Hematopoietic multipotent progenitor cell treated with erythropoietin and hydrocortisone succinate and interleukin-3 and kit ligand, for 8 days (in vitro differentiated cells): ENCODE measurements at places on chromosomes 6 and 20.

GRCh38 chr6:87763901-87764300, 61.9 kb upstream of the AKIRIN2 start:
- DNase-seq, result no peak

DNA sequence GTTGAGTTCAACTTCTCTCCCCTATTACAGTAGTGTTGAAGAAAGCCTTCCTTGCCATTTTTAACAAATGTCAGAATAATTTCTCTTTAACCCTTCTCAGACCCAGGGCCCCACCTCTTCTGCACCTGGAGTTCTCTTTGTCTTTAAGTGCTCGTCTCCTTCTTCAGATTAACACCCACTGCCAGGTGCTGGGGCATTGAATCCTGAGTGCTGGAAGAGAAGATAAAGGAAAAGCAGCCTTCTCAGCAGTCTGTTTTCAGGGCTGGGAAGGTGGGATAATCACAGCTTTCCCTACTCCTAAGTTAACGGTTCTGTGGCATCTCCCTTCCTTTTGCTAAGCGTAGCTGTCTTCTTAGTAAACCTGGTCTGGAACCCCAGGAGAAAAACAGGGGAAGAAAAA, 114.6 kb upstream of the TAB2 start:
- DNase-seq, result no peak

DNA sequence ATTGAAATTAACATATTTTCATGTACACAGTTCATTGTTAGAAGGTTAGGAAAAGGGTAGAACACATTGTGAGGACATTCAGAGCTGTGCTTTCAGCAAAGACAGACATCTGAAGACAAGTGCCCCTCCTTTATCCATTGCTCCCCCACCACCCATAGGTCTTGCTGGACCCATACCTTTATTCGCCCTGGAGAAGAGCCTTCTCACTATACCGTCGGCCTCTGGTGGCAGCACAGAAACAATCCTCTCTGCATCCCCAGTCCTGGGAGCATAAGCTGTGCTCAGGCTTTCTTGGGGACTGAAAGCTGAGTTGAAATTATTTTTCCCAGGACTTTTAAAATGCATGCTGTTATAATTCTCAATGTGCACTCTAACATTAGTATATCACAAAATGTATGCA, 372.3 kb downstream of the EPHA7 start:
- DNase-seq, result no peak

DNA sequence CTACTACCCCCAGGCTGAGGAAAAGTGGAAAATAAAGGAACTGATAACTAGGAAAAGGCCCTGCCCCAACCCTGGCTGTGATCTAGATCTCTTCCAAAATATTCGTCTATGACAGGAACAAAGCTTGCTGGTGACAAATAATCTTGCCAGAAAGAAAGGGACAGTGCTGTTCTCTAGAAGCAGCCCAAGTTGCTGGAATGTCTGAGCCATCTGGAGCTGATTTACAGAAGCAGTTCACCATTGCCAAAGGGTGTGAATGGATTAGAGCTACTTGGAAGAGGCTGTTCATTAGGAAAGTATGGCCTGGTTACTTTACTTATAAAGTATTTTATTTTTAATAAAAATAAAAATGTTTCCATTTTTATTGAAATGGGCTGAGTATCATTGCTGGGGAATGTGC, 146.3 kb downstream of the EPM2A start:
- DNase-seq, result no peak

DNA sequence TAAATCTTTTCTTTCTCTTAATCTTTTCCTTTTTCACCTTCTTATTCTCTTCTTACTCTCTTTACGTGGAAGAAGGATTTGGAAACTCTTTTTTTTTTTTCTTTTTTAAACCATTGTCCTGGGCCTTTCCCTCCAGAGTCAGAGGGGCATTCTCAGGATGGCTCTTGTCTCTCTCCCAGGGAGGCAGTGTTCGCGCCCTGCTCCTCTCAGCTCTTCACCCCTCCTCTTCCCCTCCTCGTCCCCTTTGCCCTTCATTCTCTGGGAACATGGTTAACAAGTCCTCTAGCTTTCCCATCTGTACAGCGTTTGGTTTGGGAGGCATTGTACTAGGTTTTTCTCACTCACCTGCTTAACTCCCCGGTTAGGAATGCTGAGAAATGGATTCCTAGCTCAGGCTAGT, 52.0 kb upstream of the TFB1M start:
- DNase-seq, result no peak

DNA sequence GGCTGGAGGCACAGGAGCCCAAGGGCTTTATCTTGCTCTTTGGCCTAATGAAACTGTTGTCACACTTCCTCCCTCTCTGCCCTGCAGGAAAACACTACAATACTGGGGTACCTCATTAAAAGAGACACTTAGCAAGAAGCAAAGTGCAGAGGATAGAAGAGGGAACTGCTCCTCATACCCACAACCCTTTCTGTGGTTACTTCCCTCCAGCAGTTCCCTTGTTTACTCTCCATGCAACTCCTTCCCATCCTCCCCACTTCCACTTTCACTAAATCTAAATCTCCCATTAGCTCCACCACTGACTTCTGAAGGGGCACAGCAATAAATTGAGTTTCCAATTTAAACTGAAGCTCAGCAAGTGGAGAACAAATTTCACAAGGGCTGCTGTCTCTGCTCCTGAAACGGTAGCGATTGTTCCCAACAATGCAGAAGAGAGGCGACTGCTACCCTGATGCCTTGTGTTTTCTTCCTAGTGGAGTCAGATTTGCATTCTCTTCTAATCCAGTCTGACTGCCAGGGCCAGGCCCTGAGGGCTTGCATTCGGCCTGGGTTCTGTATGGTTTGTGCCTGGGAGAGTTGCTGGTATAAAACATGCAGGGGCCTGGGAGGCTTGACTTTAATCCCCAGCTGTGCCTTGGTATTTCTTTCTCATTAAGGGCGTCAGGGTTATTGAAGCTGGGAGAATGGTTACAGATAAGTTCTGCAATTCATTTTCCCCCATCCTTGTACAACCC, 454.7 kb downstream of the TFAP2B start:
- DNase-seq, result no peak

- no peak for DNase-seq
Measured at GRCh38 chr20:18822832-18823231, 9.2 kb downstream of the SCP2D1 start.

GRCh38 chr20:21393166-21393565, 4.2 kb downstream of the NKX2-4 start:
- no peak for DNase-seq

DNA sequence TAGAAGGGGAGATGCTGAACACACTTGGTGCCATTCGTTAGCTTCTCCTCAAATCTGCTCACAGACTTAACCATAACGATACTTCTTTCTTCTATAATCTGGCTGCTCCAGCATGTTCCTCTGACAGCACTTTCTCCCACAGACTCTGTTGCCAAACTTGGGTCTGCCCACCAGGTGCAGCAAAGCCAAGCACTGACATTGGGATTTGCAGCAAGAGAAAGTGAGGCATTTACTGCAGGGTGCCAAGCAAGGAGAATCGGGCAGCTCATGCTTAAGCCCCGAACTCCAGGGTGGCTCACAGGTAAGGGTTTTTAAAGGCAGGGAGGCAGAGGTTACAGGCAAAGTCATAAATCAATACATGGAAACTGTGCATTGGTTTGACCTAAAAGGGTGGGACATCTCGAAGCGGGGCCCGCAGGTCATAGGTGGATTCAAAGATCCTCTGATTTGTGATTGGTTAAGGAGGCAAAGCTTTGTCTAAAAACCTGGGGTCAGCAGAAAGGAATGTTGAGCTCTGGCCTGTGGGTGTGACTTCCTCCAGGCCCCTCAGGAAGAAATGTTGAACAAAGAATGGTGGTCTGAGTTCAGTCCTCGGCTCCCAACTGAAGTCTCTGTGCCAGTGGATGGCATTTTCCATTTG, 25.1 kb upstream of the PNPLA1 start:
- no peak for DNase-seq

- no peak for DNase-seq
Measured at GRCh38 chr6:147867433-147868226, 359.1 kb downstream of the SAMD5 start.

GRCh38 chr20:41408986-41409385, 42.4 kb upstream of the EMILIN3 start:
- peak; percentile 28 for DNase-seq

GRCh38 chr6:35521235-35521634, 8.5 kb upstream of the TULP1 start:
- no peak for DNase-seq

DNA sequence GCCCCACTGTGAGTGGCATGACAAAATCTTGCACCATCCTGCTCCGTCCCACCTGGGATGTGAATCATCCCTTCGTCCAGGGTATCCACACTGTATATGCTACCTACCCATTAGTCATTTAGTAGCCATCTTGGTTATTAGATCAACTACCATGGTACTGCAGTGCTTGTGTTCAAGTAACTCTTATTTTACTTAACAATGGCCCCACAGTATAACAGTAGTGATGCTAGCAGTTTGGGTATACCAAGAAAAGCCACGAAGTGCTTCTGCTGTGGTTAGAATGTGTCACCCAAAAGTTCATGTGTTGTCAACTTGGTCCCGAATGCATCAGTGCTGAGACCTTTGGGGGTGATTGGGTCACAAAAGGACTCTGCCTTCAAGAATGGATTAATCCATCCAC, 11.7 kb downstream of the OSER1 start:
- no peak for DNase-seq

DNA sequence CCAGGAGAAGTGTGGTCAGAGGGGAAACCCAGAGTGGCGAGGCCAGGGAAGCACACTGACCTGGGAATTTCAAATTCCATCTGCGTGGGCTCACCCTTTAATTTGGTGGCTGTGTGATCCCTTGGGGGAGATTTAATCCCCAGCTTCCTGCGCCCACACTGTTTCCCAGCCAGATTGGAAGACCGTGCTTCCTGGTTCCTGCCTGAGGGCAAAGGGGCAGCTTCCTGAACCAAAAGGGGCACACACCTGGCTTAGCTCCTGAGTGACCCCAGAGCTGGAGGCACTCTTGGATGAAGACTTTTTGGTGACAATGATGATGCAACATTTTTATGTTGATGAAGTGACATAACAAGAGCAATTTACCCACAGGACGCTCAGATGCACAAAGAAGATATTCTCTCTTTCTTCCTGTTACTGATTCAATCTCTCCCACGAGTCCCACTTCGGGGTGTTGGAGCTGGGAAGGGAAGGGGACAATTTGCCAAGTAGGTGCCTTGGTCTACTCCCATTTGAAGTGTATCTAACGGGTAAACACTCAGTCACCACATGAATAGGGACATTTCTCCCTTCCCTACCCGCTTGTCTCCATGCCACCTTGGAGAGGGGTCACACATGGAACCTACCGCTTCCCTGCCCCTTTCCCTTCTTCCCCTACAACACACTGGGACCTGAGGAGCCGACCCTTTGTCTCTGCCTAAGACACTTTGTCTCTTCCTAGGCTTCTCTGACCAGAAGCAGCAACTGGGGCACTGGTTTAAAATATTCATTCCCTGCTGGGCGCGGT, 28.6 kb upstream of the CDKN1A start:
- no peak for DNase-seq

DNA sequence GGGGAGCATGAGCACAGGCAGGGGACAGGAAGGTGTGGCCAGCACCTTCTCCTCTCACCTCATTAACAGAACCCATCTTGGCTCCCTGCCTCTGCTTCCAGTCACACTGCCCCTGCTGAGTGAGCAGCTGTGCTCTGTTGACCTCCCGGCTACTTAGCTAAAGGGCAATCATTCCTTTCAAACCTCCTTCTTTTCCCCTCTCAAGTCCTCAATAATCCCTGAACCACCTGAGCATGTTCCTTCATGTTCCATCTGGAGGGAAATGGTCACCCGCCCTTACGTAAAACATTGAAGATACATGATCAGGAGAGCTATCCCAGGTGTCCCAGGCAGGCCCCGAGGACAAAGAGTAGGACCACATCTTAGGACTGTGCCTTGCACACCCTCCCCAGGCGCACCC, 21.7 kb upstream of the MRPS10 start:
- DNase-seq, result no peak

DNA sequence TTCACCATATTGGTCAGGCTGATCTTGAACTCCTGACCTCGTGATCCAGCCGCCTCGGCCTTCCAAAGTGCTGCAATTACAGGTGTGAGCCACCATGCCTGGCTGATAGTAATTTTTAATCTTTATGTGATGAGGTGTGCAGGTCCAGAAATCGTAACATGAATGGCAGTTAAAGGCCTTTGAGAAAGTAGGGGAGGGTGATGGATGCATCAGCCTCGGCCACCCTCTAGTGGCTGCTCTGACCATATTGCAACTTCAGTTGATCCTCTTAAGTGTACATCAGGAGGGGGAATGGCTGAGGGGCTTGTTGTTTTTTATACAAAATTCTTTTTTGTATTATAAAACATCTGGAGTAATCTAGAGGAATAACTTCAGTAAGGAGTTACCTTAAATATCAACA, 193.0 kb downstream of the ZFAND3 start:
- DNase-seq, result peak; percentile 54

- DNase-seq, result peak; percentile 40
Measured at GRCh38 chr6:47352194-47352920, 42.7 kb upstream of the TNFRSF21 start.

GRCh38 chr6:26217714-26218075, 130.5 kb downstream of the HFE start:
- no peak for DNase-seq
